ENCODE measurements at places on chromosomes 5 and 9. TPM values are rescaled to one million over a fixed set of nuclear protein-coding genes. Genes with fewer than 3 reads are reported as not detected.

DNA sequence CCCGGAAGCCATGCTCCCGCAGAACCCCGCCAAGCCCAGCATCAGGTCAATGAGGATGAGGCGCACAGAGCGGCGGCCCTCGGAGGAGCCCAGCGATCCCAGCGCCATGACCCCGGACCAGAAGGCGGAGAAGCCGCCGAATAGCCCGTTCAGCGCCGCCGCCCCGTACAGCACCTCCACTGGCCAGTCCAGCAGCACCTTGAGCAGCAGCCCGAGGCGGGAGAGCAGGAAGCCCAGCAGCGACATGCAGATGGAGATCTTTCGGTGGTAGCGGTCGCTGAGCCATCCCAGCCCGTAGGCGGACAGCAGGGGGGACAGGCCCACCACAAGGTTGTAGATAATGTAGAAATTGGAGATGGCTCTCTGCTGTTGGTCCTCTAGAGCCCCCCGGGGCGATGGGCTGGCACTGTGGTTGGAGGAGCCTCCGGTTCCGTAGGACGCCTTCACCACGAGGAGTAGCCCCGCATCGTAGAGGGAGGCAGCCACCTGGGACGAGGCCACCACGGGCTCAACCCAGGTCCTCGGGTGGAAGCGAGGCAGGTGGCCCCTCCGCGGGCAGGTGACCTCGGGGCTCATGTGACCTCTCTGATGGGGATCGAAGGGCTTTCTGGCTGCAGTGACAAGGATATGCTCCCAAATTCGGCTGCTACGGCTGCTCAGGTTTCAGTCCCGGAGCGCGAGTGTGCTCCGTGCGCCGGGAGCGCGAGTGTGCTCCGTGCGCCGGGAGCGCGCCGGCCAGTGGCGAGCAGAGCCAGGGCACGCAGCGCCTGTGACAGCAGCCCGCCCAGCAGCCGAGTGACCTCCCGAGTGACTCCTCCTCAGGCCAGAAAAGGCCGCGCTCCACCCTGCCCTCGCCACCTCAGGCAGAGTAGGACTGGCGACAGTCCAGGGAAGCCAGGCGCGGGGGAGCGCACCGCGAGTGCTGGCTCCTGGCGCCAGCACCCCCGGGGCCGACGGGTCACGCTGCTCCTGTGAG lies at the start of gene SLC46A2:
Gene SLC46A2, minus strand, starts transcription at position 771 of the 976 bp plus-strand sequence. Its CDS starts 195 bp downstream, at position 576.
- H3K36me3 ChIP-seq = no peaks in the 10 kb centered on the region
- peak within 1 kb of the TSS; percentile 74 for H3K4me3 ChIP-seq

Gene PGM5
- total RNA-seq = 0.16 TPM

- peaks cover 24% of the 10 kb centered on the region for H3K36me3 ChIP-seq
- H3K4me1 ChIP-seq = peaks cover 39% of the 10 kb centered on the region
- H3K27me3 ChIP-seq = no peaks in the 10 kb centered on the region
- H3K4me3 ChIP-seq = peak overlapping the region; percentile 90
- H3K27ac ChIP-seq = peak overlapping the region; percentile 81
Measured at GRCh38 chr9:93452710-93453046, 703 bp downstream of the FAM120AOS start.

Gene KCNIP1
- total RNA-seq = 0.82 TPM

All from WTC11 (cell line).